ENCODE measurements at places on chromosomes 12 and 14.

DNA sequence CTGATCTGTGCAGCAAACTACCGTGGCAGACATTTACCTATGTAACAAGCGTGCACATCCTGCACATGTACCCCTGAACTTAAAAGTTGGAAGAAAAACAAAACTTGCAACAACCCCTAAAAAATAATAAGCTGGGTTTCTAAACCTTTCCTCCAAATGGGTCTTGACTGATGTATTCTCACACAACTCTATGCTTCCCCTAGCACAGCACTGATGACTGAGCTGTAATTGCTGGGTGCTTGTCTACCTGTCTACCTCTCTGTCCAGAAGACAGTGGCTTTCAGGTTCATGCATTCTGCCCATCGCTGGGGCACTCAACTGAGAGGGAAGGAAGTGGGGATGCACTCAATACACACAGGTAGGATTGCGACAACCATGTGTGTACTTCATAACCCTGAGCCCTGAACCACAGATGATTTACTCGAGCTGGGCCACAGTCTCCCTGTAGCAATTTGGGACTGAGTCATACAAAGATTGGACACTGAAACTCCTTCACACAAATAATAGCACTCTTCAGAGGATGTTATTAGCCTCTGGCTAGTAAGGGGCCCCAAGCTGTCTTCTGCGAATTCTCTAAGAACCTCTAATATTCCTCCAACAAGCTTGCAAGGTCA is 44.8 kb upstream of the TMPO start:
- DNase-seq = no peak

DNA sequence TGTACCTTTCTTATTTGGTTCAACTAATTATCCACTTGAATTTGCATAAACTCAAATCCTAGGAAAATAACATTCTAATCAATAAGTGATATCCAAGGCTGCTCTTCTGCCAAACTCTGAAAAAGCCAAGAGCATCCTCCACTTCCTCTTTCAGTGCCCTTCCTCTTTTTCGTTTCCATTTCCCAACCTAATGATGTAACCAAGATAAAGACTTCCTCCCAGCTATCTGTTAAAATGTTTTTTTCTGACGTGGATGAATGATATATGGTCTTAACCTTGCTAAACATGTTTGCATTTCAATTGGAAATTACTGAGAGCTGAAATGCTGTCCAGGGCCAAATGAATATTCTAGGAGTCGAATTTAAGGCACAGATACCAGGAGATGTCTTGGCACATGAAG is 459.5 kb upstream of the PDE3A start:
- DNase-seq = no peak

DNA sequence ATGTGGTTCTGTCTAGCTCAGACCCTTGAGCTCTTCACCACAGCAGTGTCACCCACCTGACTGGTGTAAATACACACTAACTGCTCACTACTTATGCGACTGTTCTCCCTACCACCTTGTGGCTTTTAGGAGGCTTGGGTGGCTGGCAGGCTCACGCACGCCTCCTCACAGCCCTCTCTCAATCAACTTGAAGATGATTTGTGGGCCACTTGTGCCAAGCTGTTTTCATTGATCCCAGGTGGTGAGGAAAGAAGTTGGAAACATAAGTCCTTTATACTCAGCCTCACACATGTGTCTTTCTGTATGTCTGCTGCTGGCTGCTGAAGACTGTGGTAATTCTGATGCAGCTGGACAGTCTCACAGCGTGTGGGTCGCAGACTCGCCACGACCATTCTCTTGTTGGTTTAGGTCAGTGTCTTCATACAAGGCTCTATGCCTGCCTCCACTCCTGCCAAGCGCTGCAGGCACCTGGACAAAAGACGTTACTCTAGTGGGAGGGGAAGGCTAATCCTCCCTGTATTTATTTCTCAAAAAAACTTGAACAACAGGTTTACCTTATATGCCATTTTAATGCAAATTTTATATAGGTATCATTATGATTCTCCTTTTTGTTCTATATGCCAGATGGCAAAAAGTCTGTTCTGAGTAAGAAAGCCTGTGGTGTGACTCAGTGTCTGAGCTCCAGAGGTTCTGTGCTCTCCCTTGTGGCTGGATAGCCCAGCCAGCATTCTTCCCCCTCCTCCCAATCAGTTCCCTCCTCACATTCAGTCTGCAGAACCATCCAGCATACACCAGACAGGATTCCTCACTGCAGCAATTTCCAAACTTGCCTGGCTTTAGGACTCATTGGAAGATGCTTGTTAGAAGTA is 115.6 kb downstream of the DIP2B start:
- DNase-seq = no peak

GRCh38 chr12:62899568-62900390 is 35.2 kb downstream of the PPM1H start:
- DNase-seq = no peak

DNA sequence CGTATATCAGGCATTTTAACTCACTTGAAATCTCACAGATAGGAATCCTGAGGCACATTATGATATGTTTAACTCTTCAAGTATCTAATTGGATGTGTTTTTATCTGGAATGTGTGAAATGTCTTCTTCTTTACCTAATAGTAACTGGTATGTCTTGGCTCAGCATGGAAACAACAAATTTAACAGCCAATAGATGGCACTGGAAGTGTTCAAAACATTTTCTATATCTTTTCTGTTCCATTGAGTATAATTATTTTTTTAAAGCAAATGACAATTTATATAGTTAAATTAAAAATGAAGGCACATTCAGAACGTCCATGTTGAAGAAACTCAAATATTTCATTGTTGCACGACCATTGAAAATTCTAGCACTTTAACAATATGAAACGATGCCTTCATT is 164.6 kb upstream of the SLC16A7 start:
- DNase-seq = no peak

GRCh38 chr12:120793357-120793756 is 67.7 kb downstream of the ACADS start:
- no peak for DNase-seq

DNA sequence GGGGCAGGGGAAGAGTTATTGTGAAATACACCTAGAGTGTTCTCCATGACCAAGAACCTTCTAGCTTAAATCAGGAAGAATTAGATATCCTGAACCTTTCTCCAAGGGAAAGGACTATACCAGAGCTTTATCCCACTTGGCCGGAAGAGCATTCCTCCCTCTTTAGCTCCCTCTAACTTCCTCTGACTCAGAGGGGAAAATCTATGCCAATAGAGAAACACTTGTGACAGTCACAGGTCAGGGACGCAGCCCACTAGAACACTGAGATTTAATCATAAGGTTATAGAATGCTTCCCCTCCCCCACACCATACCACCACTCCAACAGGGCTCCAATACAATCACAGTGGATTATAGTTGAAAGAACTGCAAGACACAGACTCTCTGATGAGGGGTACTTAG is 55.4 kb upstream of the RFX4 start:
- DNase-seq = no peak

DNA sequence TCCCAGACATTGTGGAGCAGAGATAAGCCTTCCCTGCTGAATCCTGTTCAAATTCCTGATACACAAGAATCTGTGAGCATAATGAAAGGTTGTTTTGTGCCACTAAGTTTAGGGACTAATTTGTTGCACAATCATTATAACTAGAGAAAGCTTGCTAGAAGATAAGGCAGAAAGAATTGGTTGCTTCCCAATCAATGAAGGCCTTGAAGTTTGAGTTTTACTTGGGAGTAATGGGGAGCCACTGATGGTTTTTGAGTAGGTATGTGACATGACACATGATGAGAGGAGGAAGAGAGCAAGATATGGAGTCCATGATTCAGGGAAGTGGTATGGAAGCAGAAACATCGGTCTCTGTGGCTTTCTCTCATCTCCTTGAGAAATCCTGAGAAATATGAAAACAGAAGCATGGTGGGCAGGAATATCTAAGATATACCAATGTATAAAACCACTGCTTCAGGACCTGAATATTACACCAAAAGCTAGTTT is 13.3 kb upstream of the TCP11L2 start:
- no peak for DNase-seq

Data from effector CD4-positive, alpha-beta T cell (primary cell).